ENCODE measurements at places on chromosomes 11 and 22. TPM values are rescaled to one million over a fixed set of nuclear protein-coding genes. Genes with fewer than 3 reads are reported as not detected.

DNA sequence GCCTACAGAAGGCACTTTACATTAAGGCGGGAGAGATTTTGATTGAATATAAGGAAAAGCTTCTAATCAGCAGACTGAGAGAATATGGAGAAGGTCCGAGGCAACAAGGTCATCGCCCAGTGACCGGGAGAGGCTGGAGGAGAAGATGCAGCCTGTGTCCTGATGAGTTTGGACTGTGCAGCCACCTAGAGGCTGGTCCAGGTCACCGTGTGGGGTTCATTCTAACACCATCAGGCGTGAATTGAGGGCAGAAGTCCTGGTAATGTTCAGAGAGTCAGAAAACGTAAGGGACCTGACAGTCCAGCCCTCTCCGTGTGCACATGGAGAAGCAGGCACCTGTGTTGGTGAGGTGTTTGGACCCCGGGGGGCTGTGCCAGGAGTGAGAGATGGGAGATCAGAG lies 102.7 kb downstream of the FEZ1 start:
- DNase-seq, result no peak

- DNase-seq, result no peak
These were observed 89.0 kb downstream of the APIP start for GRCh38 chr11:34827228-34827627.

CRYBB3 gene
- 0.36 TPM for total RNA-seq

GRCh38 chr11:64611869-64612646 lies 21.0 kb downstream of the SLC22A12 start:
- DNase-seq, result no peak

- DNase-seq, result no peak
These were observed 24.1 kb downstream of the NEAT1 start for GRCh38 chr11:65446446-65447277.

NAA40 gene
- total RNA-seq, result 24.7 TPM

DNA sequence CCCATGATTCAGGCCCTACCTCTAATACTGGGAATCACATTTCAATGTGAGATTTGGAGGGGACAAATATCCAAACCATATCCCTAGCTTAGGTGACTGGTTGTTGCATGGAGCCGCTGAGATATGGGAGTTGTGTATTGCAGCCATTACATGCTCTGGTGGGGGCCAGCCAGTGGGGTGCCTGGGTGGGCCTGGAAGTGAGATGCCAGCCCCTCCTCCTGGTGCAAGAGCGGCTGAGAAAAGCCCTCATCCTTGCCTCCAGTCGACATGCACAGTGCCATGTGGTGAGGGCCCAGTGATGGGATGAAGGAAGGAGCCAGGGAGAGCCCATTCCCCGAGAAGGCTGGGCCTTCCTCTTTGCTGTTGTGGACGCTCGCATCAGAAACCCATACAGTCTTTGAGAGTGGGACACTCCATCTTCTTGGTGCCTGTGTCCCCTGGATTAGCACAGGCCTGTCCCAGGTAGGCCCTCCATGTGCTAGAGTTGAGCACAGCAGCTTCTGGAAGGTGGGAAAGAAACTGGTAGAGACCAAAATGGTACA lies 1043.0 kb downstream of the TBC1D22A start:
- DNase-seq, result no peak

TRMT112 gene
- total RNA-seq, result 400 TPM

OMP gene
- not detected for total RNA-seq

SCUBE1 gene
- total RNA-seq, result 23.5 TPM

DNA sequence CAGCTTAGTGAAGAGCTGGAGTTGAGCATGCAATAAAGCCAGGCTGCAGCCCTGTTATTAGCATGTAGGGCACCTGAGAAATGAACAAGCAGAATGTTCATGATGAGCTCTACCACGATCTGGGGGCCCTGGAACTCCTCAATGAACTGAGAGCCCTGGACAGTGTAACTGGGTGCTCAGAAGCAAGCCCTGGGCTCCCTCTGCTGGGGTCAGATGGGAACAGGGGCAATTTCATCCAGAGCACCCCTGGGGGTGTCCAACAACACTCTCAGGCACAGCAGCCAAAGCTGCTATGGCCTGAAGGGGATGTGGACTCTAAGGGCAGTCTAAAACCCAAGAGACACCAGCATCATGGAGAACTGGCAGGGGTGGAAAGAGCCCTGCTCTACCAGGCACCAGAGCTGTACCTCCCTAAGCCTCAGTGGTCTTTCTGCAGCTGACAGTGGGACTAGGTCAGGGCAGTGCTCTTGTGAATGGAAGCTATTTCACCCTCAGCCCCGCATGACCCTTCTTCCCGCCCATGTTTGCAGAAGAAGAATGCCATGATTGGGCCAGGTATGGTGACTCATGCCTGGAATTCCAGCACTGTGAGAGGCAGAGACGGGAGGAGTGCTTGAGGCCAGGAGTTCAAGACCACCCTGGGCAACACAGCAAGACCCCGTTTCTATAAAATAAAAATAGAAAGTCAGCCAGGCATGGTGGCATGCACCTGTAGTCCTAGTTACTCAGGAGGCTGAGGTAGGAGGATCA lies 28.9 kb downstream of the THOC5 start:
- peak; percentile 57 for DNase-seq

GRCh38 chr11:95305705-95306104 lies 74.7 kb upstream of the SESN3 start:
- DNase-seq, result no peak

MAPK8IP2 gene
- total RNA-seq, result 5.1 TPM

GPR83 gene
- not detected for total RNA-seq

ZNF408 gene
- total RNA-seq, result 9.9 TPM

Data from prostate gland (tissue), 2 donors.